ENCODE measurements at places on chromosomes 13 and 19.

DNA sequence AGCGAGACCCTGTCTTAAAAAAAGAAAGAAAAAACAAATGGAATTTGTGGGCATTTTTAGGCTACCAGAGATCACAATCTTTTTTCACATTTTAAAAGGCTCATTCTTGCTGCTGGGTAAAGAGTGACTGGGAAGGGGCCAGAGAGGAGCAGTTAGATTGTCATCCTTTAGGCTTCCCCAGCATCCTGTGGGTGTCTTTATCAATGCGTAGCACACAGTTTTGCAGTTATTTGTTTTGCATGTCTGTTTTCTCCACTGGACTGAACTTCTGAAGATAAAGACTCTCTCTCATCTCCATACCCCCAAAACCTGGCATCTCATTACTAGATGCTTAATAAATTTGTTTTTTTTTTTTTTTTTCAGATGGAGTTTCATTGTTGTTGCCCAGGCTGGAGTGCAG, 2.1 kb upstream of the UTP14C start:
- no peak for DNase-seq

DNA sequence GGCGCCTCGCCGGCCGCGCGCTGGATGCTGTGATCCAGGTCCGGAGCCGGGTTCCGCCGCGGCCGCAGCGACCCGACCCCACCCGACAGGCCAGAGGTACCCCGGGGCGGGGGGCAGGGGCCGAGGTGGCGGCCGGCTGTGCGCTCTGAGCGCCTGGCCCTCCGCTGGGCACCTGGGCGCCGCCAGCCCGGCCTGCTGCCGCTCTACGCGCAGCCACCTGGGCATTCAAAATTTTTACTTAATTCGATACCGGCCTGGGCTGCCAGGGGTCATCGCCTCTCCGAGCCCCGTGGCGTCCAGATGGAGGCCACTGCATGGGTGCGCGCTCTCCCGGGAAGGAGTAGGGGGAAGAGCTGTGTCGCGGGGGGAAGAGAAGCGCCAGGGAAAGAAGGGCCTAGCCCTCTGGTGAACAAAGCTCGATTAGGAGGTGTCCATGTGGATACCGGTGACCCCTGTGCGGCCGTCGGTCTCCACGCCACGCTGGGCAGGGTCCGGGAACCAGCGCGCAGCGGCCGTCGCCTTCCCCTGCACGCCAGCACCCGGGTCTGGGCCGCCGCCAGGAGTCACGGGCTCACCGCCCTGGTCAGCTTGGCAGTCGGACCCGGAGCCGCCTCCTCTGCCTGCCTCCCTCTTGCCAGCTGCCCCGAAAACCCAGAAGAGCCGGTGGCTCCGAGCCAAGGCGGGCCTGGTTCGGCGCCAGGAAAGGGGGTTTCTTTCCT, 666 bp downstream of the BIVM start:
- no peak for DNase-seq

- DNase-seq: no peak
These were observed 843 bp downstream of the NR2F6 start for GRCh38 chr19:17244618-17245534.

- DNase-seq: peak; percentile 52
These were observed 192.6 kb downstream of the DLEU7 start for GRCh38 chr13:50650592-50651504.

DNA sequence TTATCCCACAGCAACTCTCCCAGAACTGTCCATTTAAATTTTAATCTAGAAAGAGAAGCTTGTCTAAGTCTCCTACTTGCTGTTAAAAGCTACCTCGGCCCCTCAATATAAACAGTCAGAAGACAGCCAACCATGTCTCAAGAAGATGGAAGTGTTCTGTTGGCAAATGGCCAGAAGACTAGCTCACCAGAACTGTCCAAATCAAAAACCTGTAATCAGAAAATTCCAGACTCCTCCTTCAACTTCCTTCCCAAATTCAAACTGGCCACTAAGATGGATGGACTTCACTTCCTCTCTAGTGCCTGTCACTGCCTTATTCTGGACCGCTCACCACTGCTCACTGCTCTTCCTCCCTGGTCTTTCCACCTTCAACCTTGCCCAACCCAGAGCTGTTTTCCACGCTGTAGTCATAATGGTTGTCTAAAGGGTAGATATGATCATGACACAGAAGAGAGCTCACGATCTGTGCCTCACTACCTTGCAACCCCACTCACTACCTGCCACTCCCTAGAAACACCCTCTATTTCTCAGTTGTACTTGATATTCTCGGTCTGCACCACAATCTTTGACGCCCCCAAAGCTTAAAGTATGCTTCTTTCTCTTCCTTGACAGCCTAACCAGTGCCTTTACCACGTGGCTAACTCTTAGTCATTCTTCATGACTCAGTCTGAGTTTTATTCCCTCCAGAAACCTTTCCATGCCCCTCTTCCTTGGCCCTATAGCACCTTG, 9.2 kb downstream of the FGF14 start:
- DNase-seq: no peak

- peak; percentile 81 for DNase-seq
These were observed 16.9 kb upstream of the BTBD2 start for GRCh38 chr19:2032296-2032941.

- no peak for DNase-seq
These were observed 16.1 kb upstream of the TTYH1 start for GRCh38 chr19:54399189-54399588.

DNA sequence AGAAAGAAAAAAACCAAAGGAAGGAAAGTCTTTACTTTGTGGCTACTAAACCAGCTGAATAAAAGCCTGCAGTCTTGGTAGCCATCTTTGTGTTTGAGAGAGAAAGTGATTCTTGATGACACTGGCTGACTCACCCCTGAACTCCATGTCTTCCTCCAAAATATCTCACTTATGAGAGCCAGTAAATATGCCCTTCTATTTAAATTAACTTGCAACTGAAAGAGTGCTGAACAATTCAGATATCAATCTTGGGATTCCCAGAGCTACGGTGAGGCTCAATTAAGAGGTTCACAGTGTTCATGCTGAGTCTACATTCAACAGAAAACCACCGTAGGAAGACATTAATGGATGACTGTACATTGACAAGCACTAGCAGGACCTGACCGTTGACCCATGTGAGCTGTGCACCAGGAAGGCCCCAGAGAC, 57.9 kb downstream of the KCTD12 start:
- no peak for DNase-seq

- no peak for DNase-seq
These were observed 24.7 kb downstream of the OLFM2 start for GRCh38 chr19:9911524-9912185.

DNA sequence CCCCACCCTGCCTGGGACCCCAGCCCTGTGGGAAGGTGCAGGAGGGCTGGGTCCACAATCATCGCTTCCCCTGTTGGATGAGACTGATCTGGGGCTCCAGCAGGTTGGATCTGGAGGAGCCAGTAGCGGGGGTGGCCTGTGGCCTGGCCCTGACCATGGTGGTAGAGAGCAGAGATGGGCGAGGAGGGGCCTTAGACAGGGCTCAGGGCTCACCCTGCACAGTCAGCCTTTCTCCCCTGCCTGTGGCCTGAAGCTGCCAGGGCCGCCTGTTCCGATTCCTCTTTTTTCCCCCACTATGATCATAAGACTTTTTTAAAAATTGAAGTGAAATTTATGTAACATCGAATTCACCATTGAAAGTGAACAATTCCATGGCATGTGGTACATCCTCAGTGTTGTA, 18.2 kb downstream of the SIN3B start:
- DNase-seq: no peak

DNA sequence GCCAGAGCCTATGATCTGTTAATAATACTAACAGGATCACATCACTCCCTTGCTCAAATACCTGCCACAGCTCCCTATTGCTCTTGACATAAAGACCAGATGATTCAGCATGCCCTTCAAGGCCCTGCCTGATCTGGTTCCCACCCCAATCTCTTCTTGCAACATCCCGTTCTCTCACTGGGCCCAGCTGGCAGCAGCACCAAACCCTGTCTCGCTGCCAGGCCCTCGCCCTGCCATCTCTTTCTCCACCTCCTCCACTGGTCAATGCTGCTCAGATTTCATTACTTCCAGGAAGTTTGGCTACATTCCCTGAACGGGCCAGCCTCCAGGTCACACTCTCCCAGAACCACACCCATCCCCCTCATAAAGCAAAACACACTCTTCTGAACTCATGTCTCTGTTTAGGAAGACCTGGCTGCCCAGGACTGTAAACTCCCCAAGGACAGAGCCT, 8.6 kb upstream of the BCAT2 start:
- DNase-seq: peak; percentile 84

- no peak for DNase-seq
These were observed 31.0 kb downstream of the CAPN12 start for GRCh38 chr19:38713227-38713649.

DNA sequence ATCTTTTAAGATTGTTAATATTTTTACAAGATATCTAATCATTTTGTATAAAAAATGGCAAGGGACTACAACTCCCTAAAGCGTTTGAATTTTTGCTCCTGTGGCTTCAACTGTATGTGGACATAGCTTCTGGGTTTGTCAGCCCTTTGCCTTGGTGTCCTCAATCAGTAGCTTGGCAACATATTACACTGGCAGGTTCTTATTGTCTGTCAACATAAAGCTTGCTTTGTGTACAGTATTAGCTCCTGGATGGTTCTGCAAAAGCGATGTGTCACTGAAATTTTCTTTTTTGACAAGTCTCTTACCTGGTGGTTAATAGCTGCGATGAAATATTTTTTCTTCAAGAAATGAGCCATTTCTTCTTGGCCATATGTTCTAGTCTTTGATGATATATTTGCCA, 190.0 kb downstream of the HS6ST3 start:
- no peak for DNase-seq

DNA sequence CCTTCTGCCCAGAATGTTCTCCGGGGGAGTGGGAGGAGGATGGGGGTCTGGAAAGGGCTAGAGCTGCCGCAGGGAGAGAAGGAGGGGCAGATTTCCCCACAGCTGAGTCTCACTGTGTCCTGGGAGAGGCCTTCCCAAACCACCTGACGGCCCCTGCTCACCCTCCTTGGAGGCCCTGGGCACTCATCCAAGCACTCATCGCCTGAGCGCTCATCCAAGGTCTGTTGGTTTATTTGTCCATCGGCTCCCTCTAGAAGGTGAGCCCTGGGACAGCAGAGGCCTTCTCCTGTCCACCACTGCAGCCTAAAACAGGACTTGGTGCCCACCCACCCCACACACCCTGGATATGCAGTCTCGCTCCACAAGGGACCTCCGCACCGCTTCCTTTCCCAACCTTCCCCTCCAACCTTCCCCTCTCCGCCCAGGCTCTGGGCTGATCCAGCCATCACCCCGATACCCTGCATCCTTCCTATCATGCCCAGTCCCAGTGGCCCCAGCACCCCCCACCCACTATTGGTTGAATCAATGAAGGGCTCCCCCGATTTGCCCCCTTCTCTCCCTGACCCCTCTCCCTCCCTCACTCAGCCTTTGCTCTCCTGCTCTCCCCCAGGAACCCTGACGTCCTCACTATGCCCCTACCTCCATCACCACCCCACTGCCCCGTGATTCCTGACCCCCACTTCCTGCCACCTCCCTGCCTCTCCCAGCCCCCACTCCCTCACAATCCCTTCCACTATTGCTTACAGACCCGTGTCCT, 1.7 kb downstream of the UBXN6 start:
- DNase-seq: peak; percentile 20

DNA sequence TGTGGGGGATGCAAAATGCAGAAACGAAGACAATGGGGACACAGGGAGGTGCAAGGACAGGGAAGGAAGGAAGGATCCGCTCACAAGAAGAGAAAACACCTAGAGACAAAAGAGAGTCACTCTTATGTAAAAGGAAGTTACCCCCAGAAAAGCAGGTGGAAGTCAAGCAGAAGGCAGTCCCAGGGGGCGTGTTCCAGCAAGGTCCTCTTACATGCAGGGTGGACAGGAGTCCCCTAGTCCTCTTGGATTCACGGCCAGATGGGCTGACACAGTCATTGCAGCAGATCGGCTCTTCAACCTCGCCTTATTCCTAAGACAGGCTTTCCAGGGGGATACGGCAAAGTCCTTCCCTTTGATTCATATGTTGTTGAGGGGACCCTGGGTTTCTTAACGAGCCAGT, 83.9 kb upstream of the SPATA13 start:
- DNase-seq: no peak

- no peak for DNase-seq
These were observed 59.1 kb downstream of the CEBPG start for GRCh38 chr19:33432446-33433170.

DNA sequence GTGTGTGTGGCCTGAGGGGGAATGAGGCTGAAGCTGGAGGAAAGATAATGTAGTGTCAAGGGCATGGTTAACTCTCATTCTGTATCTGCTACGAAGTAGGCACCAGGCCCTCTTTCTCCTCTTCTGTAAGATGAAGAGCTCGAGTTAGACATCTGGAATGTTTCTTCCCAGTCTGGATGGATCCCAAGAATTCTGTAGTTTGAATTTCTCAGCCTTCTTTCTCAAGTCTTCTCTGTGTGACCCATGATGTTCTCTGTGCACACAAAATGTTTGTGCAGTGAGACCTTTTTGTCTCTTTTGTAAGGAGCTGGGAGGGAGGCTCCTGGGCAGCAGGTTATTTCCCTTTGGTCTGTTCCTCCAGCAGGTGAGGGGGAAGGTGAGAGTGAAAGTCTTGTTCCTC, 13.7 kb downstream of the FGF9 start:
- no peak for DNase-seq

GRCh38 chr19:17475541-17476115, 5.3 kb downstream of the SLC27A1 start:
- DNase-seq: no peak

DNA sequence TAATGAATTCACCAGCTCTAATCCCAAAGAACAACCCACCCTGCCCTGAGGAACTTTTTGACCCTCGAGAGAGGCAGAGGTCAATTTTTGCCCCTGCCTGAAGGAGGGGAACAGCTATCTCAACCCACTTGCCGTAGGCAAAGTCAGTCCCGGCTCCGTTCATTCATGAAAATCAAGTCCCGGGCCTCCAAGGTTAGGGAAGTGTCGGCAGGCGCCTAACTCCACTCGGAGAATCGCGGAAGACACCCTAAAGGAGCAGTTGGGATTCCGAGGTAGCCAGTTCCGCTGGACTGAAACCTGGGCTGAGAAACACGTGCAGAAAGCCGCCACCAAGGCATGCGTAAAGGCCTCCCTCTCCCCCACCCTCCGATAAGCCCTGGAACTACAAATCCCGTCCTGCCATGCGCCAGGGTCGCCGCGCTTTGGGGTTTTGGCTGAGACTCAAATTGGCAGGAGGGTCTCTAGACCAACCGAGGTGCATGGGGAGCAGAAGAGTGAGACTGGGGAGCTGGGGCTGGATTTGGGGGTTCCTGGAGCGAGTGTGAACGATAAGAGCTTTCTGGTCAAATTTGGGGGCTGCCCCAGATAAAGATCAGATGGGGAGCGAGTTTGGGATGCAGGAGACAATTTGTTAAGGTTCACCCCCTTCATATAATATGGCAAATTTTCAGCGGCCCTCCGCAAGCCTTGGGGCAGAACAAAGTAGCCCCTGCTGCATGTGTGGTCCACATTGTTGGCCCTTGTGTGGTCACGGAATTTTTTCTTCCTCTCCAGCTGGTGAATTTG, at the start of gene TNPO2:
TSS of gene TNPO2 (minus strand) at position 292 of the 786 bp plus-strand sequence. CDS start 2,955 bp downstream, outside the sequence.
- peak; percentile 65 for DNase-seq

GRCh38 chr19:16417660-16418596, 53.8 kb downstream of the EPS15L1 start:
- DNase-seq: peak; percentile 7

DNA sequence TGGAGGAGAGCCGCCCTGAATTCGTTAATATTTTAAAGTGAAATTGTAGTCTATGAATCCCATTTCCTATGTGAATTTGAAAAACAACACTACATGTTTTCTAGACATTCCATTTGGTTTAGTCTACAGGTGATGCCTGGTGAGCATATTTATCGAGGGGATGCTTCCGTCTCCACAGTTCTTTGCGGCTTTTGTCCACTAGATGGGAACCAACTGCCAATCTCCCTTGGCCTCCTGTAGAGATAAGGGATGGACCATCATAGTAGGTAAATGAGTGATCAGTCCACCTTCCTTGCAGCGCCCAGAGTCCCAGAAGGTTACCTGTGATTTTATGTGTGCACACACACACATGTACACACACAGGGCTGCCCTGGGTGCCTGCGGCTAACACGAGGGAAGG, 289.8 kb upstream of the SOX21 start:
- peak; percentile 9 for DNase-seq
